A673 (cell line): ENCODE measurements at places on chromosomes 3 and 15. TPM values are rescaled to one million over a fixed set of nuclear protein-coding genes. Genes with fewer than 3 reads are reported as not detected.

Gene DNASE1L3
- not detected in 2 replicates for total RNA-seq

DNA sequence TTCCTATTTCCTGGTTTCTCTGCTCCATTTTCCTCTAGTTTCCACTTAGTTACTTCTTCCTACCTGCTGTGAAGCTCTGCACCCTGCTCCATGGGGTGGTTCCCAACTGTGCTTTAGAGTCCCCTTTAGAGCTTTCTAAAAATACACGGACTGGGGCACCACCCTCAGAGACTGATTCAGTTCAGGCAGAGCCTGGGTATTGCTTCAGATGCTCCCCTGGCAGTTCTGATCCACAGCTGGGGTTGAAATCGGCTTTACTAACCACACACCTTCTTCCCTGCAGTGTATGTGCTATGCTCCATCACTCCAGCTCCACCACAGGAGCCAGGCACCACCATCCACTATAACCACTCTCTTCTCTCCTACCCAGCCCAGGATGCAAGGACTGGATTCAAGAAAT lies 12.6 kb downstream of the ANP32A start:
- no peak for DNase-seq
- peak overlapping the region; percentile 16 for H3K27ac ChIP-seq
- H3K36me3 ChIP-seq, result peaks cover 13% of the 10 kb centered on the region
- H3K4me3 ChIP-seq, result no peak overlapping the region

GRCh38 chr3:13111173-13111872 lies 38.1 kb upstream of the IQSEC1 start:
- no peak overlapping the region for H3K4me3 ChIP-seq
- H3K27ac ChIP-seq, result no peak overlapping the region

DNA sequence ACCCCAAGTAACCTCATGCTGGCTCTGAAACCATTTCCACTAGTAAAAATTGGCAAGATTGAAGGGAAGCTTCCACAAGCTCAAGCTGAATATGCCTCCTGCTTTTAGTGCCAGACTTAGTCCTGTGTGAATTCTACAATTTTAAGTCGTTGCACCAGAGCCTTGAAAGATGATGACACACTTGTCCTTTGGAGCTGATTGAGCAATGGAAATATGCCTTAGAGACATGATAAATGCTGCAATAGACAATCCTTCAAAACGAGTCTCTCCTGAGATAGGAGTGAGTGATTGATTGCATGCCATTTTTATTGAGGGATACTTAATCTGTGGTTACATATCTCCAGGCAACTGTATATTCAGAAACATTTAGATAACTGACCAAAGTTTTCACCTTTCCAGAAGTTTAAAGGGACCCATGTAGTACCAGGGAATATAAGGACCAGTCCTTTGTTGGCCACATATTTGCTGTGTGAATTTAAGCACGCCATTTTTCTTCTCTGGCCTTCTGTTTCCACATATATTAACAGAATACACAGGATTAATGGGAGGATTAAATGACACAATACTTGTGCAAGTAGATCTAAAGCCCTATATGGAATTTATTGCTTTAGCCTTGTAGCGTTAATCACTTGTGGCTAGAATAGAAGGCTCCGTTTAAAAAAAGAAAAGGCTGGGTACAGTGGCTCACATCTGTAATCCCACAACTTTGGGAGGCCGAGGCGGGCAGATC lies 65.1 kb downstream of the PPARG start:
- H3K36me3 ChIP-seq, result no peaks in the 10 kb centered on the region
- no peaks in the 10 kb centered on the region for H3K4me1 ChIP-seq
- H3K27me3 ChIP-seq, result no peaks in the 10 kb centered on the region
- no peak overlapping the region for H3K4me3 ChIP-seq
- no peak overlapping the region for H3K27ac ChIP-seq

GRCh38 chr15:73590263-73590662 lies 42.9 kb downstream of the NPTN start:
- no peak overlapping the region for H3K4me3 ChIP-seq
- no peaks in the 10 kb centered on the region for H3K4me1 ChIP-seq
- H3K27me3 ChIP-seq, result no peaks in the 10 kb centered on the region
- H3K36me3 ChIP-seq, result peaks cover 30% of the 10 kb centered on the region

GRCh38 chr15:41585127-41586047 lies 26.4 kb downstream of the TYRO3 start:
- no peak overlapping the region for H3K27ac ChIP-seq
- H3K36me3 ChIP-seq, result no peaks in the 10 kb centered on the region
- H3K4me1 ChIP-seq, result peaks cover 5% of the 10 kb centered on the region
- DNase-seq, result peak; percentile 73
- peak overlapping the region; percentile 42 for H3K4me3 ChIP-seq

DNA sequence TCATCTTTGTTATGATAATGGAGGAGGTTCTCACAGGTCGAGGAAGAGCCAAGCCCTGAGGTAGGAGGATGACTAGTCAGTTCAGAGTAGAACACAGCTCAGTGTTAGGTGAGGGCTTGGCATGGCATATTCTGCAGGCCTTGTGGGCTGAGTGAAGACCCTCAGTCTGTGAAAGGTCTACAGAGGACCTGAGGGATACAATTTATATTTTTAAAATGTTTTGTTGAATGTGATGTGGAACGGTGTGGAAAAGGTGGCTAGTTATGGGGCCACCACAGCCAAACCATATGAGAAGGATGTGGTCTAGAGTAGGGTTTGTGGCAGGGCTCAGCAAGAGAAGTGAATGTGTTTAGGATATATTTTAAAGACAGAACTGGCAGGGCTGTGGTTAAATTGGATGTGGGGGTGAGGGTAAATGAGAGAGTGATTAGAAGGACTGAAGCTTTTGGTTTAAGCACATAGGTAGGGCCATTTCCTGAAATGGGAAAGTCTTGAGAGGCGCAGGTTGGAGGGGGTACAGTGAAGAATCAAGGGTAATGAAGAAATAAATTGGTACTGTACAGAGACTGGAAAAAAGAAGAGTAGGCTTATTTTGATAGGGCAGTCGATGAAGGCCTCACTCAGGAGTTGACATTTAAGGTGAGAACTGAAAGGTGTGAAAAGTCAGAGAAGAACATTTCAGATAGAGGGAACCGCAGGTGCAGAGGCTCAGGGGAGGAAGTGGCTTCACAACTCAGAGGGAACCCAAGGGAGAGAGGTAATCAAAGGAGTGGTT lies 60.5 kb downstream of the SPTSSB start:
- no peaks in the 10 kb centered on the region for H3K4me1 ChIP-seq
- H3K4me3 ChIP-seq, result no peak overlapping the region
- H3K27ac ChIP-seq, result no peak overlapping the region
- no peaks in the 10 kb centered on the region for H3K27me3 ChIP-seq
- no peaks in the 10 kb centered on the region for H3K36me3 ChIP-seq
